ENCODE measurements at places on chromosomes 2 and 18. TPM values are rescaled to one million over a fixed set of nuclear protein-coding genes. Genes with fewer than 3 reads are reported as not detected.

DNA sequence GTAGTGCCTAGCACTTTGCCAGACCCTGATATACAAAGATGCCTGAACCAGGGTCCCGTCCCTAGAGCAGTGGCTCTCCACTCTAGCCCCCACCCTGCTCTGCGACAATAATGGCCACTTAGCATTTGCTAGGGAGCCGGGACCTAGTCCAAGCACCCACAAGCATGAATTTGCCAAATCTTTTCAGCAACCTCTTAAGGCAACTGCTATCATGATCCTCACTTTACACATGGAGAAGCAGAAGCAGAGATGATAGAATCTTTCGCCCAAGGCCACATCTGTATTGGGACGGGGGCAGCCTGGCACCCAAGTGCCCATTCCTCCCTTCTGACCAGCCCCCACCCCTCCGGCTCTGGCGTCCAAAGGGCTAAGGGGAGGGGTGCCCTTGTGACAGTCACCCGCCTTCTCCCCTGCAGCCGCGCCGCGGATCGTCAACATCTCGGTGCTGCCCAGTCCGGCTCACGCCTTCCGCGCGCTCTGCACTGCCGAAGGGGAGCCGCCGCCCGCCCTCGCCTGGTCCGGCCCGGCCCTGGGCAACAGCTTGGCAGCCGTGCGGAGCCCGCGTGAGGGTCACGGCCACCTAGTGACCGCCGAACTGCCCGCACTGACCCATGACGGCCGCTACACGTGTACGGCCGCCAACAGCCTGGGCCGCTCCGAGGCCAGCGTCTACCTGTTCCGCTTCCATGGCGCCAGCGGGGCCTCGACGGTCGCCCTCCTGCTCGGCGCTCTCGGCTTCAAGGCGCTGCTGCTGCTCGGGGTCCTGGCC, 13.0 kb downstream of the SIGLEC15 start:
- no peak for DNase-seq

- no peak for DNase-seq
Observed at GRCh38 chr2:9247786-9248185, 41.2 kb downstream of the ASAP2 start.

GRCh38 chr18:8106603-8107002, 502.6 kb upstream of the RAB12 start:
- DNase-seq: no peak

GRCh38 chr2:239596253-239596652, 195.4 kb upstream of the HDAC4 start:
- DNase-seq: peak; percentile 10

- no peak for DNase-seq
Observed at GRCh38 chr18:44743631-44744030, 62.9 kb downstream of the SETBP1 start.

- DNase-seq: no peak
Observed at GRCh38 chr2:100767810-100768806, 51.8 kb upstream of the NPAS2 start.

DNA sequence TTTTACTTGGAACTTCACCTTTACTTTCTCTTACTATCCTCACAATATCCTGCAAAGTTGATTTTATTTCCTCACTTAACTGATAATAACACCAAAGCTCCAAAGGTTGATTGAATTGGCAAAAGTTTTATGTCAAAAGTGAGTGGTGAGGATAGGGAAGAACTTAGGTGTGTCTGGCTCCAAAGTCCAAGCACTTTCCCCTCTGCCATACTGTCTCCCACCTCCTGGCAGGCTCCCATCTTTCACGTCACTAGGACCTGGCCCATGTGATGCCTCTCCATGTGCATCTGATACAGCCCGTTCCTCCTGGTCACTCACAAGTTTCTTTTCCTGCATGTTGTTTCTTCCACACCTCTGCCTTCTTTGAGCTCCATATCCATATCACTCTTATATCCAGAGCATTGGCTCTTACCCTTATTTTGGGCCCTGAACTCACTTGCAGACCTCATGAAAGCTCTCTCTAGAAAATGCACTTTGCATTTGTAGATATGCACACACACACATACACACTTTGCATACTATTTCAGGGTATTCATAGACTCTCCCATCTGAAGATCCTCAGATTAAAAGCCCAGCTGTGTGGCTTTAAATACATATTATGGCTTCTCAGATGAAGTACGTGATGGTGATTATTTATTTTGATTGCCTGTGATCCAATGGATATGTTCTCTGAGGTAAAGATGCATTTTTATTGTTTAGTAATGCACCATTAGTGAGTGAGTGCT, 12.3 kb downstream of the MEP1B start:
- DNase-seq: no peak

DNA sequence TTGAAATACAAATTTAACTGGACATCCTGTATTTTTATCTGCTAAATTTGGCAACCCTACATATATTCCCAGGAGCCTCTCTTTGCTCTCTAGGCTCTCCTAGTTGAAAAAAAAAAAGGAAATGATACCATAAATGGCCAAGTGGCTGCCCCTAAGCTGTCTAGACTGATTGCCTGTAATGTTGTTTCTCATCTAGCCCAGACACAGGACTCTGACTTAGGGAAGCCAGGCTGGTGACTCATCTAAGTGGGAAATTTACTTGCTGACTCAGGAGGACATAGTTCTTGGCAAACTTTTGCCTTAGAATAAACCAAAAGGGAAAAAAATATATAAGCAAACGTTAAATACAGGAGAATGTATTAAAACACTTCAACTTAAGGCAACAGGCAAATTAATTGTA, 14.6 kb upstream of the ITGAV start:
- DNase-seq: no peak

The RUFY4 gene
- total RNA-seq: not detected

The ACADL gene
- total RNA-seq: 4.4 TPM
